ENCODE measurements at places on chromosomes 2 and 18.

DNA sequence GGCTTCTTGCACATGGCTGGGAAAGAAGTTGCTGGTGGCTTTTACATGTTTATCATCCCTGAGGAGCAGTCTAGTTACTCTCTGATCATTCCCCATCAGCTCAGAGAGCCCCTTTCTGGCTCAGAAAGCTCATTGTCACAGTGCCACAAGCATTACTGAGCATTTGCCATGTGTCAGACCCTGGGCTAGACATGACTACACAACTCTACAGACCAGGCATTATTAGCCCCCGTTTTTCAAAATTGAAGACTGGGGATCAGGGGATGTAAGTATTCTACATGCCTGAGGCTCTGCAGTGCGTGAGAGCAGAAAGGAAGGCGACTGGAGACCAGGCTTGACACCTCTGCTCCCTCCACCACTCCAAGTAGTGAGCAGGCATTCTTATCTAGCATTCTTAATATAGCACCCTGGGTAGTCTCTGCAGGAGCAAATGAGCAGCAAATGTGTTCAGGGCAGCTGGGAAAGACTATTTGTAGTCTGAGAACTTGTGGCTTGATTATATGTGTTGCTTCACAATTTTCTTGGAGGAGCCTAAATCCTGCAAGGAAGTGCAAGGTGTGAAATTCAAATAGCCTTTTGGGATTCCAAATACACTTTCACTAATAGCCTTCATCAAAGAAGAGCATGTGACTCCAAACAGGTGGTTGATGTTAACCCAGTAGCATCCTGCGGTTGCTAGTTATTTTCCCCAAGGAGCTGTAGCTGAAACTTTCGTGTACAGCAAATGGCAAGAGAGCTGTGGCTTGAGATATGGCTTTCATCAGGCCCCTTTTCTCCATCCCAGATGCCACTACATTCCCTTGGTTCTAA lies 143.2 kb downstream of the DDX1 start:
- no peak for DNase-seq

DNA sequence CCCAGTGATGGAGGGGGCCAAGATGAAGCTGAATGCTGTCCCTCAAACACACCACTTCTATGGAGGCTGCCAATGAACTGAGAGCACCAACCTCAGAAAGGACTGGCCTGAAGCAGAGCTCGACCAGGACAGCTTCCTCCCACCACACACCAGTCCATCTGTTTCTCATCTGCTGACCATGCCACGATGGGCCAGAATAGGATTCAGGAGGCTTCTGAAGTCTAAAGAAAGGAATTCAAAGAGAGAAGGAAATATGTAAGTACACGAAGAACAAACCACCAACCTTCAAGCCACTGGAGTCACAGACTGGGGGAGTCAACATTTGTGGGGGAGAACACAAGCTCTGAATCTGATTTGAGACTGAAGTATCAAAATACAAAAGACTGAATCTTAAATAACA lies 157.6 kb upstream of the CCDC68 start:
- DNase-seq = no peak

DNA sequence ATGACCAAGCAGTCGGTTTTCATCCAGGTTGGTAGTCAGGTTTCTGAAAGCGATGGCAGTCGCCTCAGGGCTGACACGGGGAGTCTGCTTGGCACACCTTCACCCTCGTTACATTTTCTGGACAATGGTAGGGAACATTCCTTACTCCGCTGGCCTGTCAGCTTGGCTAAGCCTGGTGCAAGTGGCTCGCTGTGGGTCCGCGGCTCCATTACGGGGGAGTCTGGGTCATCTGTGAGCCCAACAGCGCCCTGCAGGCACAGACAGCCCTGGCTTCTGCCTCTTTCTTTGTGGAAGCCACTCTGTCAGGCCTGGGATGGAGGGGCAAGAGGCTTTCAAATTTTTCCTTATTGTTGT lies 95.6 kb downstream of the HDAC4 start:
- DNase-seq = no peak

DNA sequence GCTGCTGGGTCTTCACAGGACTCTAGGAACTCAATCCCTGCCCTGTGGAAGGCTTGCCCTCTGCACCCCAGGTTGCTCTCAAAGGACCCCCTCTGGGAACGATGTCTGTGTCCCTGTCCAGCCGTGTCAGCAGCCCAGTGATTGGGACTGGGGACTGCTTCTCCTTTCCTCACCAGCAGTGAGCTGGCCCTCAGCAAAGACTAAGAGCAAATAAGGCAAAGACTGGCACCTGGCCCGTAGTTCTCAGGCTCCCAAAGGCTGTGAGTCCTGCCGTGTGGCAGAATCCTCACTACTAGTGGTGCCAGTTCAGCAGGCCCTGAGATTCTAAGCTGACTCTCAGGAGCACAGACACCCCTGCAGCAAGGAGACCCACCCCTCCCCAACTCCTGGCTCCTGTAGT lies 47.8 kb downstream of the TMEM163 start:
- DNase-seq = no peak

DNA sequence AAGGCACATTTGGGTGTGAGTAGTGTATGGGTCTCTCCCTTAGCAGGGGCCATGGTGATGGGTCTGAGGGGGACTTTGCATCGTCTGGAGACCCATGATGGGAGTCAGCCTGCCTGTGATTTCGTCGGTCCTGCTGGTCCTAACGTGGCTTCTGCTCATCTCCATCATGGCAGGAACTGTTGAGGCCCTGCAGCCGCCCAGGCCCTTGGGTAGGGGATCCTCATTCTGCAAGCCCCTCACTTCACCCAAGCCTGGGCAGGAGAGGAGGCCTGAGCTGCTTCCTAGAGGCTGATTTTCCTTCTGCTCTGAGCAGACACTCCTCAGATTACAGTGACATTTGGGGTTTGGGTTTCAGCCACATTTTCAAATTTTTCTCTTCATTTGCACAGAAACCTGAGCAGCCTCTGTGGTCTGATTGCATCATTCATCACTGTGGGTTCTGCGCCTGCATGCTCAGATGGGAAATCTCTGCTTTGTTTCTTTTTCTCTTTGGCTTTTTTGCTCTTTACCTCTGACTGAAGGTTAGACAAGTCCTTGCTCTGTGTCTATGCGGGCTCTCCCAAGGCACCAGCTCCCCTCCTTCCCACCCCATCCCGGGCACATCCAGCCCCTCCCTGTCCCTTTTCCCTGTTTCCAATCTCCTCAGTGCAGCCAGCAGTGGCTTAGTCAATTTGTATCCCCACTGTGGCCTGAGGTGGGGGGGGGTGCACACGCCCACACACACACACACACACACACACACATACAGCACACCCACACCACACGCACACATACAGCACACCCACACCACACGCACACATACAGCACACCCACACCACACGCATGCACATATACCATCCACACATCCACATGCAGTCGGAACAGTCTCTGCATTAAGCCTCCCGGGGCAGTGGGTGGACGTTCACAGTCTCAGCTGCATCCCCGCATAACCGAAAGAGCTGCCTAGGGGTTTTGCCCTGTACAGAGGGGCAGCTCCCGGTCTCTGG lies 305.4 kb upstream of the HS6ST1 start:
- DNase-seq = no peak

GRCh38 chr2:46490521-46491141 lies 11.3 kb downstream of the TMEM247 start:
- no peak for DNase-seq

GRCh38 chr2:10226038-10226724 lies 76.5 kb upstream of the HPCAL1 start:
- DNase-seq = no peak

- peak; percentile 18 for DNase-seq
These were observed 566 bp upstream of the CMPK2 start for GRCh38 chr2:6866275-6866671.

- DNase-seq = no peak
These were observed 79.1 kb downstream of the AP1S3 start for GRCh38 chr2:223758131-223758840.

GRCh38 chr2:195501746-195502145 lies 155.3 kb upstream of the SLC39A10 start:
- no peak for DNase-seq

DNA sequence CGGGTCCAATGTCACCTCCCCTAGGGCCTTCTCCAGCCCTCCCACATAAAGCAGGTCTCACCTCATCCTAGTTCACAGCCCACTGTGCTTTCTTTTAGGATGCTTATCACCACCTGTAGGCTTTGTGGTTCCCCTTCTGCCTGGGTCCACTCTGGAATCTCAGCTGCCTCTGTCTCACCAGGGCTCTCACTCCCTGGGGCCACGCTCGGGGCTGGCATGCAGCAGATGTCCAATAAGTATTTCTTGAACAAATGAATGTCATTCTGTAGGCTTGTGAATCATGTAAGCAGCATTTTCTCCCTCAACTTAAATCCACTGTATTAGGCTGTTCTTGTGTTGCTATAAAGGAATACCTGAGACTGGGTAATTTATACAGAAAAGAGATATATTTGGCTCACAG lies 4.3 kb upstream of the SH3BP4 start:
- DNase-seq = no peak

GRCh38 chr2:126754240-126755004 lies 98.5 kb downstream of the GYPC start:
- no peak for DNase-seq

- DNase-seq = no peak
These were observed 27.9 kb upstream of the EN1 start for GRCh38 chr2:118875318-118875717.

- DNase-seq = no peak
These were observed 127.8 kb downstream of the TRIB2 start for GRCh38 chr2:12844511-12844910.

DNA sequence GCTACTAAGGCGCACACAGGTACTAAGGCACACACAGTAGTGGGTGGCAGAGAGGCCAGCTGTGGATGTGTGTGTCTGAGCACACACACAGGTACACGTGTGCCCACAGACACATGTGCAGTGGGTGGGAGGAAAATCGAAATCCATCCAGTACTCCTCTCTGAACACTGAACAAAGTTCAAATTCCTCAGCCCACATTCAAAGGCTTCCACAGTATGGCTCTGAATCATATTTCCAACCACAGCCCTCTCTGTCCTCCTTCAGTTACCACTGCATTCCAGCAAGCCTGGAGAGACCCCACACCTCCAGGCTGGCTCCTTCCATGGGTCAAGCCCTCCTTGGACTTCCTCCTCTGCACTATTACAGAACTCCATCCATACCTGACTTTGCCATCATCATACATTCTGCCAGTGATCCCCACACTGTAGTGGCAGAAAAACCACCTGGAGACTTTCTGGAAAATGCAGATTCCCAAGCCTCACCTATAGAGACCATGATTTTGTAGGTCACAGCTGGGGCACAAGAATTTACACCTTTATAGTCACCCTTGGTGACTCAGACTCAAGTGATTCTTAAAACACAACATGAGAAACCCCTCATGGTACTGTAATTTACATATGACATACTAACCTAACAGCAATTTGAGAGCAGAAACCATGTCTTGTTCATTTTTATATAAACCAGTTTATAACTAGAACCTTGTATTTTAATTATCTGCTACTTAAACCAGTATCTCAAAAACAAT lies 31.4 kb downstream of the EPG5 start:
- no peak for DNase-seq

DNA sequence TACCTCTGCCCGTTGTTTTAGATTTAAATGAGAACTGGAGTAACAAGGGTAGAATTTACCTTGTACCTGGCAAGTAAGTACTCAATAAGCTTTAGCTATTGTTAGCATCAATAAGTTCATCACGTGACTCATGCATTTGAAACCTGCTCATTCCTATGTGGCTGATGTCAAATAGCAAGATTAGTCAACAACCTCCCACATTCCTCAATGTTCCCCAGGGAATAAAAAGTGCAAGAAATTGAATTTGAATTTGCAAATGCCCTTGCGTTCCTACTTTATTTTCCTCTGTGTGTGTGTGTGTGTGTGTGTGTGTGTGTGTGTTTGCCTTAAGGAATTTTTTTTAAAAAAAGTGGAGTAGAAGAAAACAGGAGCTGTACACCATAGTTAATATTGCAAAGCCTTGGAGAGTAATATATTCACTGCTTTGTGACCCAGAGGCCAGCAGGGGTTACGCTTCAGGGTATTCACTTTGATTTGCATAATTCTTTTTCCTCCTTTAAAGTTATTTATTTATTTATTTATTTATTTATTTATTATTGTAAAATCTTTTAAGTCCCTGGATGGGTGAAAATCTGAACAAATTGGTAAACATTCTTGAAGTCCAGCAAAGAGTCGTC lies 43.9 kb upstream of the DNAH7 start:
- DNase-seq = no peak

DNA sequence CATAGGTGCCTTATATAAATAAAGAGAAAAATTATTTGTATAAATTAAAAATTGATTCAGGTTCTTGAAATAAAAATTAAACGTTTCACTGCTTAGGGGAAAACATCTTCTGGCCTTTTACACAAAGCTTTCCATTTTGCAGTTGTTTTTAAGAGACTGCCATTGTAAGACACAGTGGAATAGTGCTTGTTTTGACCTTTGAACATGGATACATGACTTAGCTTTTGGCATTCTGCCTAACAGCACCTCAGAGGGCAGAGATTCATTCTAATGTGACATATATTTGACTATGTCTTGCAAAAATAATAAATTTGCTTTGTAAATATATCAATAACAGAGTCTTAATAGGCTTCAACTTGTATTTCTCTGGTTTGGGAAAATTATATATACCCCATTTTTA lies 142.1 kb downstream of the SLC4A10 start:
- DNase-seq = no peak

- no peak for DNase-seq
These were observed 15.4 kb downstream of the DSG2 start for GRCh38 chr18:31513189-31513935.

DNA sequence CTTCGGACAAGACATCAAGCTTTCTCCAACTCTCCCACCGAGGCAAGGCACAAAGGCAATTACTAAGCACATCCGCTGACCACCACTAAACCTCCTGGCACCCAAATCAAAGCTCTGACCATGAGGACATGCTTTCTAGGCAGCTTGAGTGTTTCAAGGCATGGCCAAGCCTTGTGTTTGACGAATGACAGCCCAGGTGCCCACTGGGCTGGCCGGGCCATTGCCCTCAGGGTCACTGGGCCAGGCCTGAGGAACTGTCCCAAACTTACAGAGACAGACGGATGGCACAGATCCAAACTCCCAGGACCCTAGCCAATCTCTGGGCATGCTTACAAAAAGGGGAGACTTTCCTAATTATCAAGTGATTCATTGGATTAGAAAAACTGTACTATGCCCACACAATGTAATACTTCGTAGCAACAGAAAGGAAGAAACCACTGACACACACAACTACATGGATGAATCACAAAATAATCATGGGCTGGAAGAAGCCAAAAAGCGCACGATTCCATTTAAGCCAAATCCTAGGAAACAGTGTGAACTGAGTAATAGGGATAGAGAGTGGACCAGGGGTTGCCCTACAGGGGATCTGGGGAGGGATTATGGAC lies 20.2 kb downstream of the CRACDL start:
- no peak for DNase-seq

- no peak for DNase-seq
These were observed 45.6 kb downstream of the MREG start for GRCh38 chr2:215967590-215968378.

- no peak for DNase-seq
These were observed 325.4 kb upstream of the CDH7 start for GRCh38 chr18:65425366-65425765.

- DNase-seq = no peak
These were observed 16.8 kb upstream of the NEUROD1 start for GRCh38 chr2:181697126-181697525.

GRCh38 chr2:149365931-149366583 lies 35.7 kb downstream of the LYPD6 start:
- DNase-seq = no peak

GRCh38 chr18:41923446-41923845 lies 31.6 kb upstream of the PIK3C3 start:
- DNase-seq = no peak

GRCh38 chr2:42904576-42904876 lies 112.1 kb upstream of the HAAO start:
- DNase-seq = no peak
